Esophagus squamous epithelium (tissue), 5 donors: ENCODE measurements at places on chromosomes 5 and 9.

GRCh38 chr5:142316681-142317080, 8.1 kb downstream of the SPRY4 start:
- no peak for DNase-seq

- DNase-seq, result no peak
Observed at GRCh38 chr9:92499701-92500100, 17.4 kb upstream of the ASPN start.

- DNase-seq, result no peak
Observed at GRCh38 chr5:143019614-143020515, 249.7 kb downstream of the ARHGAP26 start.

GRCh38 chr5:14739538-14739937, 75.0 kb downstream of the OTULIN start:
- DNase-seq, result no peak

DNA sequence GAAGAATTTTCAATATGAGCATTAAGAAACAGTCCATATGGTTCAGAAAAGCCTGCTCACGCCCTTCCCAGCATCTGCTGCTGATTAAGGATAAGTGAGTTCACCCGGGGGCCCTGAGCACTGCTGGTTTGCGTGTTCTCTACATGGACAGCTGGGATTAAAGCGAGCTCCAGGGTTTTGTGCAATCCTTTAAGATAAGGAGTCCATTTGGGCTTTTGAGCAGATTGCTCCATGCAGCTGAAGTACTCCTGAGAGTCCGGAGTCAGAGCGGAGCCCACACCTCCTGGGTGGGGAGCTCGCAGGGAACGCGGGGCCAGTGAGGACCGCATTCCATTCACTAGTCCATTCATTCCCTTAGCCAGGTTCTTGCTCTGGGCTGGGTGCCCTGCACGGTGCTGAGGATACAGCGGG, 149.3 kb upstream of the COL5A1 start:
- no peak for DNase-seq

- DNase-seq, result no peak
Observed at GRCh38 chr9:115213818-115214334, 95.9 kb upstream of the TNC start.

DNA sequence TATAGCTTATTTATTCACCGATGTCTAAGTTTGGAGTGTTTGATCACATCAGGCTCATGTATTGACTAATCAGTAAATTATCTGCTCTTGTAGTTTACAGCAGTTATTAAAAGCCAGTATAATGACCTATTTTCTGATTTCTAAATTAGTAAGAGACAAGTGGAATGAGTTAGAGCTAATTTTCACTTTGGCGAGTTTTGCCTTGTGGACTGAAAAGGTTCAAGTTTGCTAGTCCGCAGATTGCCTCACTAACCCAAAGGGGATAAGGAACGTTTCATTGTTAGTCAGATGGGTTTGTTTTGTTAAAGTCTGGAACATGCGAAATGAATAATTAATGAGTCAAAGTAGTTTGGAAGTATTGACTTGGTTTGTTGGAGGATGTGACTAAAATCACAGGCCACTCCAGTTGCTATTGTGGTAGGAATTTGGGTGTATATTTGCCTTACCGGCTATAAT, 40.1 kb downstream of the SMARCA2 start:
- no peak for DNase-seq

DNA sequence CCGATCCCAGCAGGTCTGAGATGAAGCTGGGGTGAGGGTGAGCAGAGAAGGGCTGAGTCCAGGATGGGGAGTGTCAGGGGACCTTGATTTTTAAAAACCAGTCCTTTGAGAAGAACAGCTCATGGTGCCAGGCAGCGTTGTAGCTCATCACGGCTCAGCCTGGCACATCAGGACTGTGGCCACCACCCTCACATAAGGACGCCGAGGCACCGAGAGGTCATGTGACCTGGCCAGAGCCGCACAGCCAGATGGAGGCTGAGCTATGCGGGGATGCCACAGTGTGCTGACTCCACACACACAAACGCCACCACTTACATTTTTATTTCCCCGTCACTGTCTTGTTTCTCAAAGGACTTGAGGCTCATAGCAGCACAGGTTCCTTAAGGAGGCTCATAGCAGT, 32.9 kb upstream of the CEP72 start:
- no peak for DNase-seq

- DNase-seq, result no peak
Observed at GRCh38 chr9:83299571-83299970, 236.6 kb upstream of the RASEF start.

DNA sequence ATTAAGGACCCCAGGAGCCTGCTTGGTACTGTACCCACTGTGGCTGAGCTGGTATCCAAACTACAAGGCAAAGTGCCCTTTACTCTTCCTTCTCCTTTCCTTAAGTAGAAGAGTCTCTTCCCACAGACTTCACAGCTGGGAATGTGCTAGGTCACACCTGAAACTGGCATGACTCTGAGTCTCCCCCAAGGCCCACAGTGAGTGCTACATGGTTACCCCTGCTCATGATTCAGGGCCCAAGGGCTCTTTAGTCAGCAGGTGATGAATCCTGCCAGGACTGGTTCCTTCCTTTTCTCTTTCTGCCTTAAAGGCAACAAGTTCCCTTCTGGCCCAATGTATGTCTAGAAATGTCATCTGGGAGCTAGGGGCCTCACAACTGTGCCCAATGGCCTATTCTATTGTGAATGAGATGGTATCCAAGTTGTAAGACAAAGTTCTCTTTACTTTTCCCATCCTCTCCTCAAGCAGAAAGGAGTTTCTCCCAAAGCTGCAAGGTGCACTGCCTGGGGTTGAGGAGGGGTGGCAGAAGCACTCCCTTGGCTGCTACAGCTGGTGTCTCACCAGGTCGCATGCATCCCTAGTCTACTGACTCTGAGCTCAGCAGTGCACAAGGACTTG, 134.4 kb downstream of the TMEM38B start:
- DNase-seq, result no peak

DNA sequence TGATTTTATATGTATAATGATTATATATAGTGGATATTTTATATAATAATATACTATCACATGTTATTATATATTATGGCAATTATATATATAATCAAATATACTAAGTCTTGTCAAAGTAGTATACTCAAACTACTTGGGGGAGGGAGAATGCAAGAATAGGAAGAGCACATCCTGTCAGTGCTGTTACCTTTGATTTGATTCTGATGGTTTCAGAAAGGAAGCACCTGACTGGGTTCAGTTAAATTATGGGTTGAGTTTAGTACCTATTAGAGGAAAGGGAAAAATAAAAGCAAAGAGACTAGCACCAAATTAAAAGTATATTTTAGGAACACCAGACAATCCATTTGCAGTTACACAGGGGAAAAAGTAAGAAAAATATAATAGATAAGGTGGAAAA, 107.6 kb downstream of the GRIA1 start:
- DNase-seq, result no peak

GRCh38 chr5:119864286-119864685, 234.9 kb downstream of the FAM170A start:
- DNase-seq, result no peak

DNA sequence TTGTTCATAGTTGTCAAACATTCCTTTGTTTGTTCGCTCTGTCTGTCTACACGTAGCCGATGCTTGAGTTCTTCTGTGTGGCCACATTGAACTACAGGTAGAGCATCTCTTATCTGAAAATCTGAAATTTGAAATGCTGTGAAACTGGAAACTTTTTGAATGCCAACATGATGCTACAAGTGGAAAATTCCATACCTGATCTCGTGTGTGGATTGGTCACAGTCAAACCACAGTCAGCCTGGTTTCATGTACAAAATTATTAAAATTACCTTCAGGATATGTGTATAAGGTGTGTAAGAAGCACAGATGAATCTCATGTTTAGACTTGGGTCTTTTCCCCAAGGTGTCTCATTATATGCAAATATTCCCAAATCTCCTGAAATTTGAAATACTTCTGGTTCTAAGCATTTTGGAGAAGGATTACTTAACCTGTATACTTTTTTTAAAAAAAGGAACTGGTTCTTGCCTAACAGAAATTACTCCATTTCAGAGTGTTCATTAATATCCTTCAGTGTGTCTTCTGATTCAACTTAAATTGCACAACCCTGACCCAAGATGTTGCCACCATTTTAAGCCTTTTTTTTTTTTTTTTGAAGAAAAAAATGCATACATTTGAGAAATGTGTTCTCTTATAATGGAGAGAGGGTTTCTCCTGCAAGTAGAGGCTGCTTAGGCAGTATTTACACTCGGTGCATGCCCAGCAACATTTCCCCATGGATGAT, 254.3 kb downstream of the MAST4 start:
- DNase-seq, result no peak

DNA sequence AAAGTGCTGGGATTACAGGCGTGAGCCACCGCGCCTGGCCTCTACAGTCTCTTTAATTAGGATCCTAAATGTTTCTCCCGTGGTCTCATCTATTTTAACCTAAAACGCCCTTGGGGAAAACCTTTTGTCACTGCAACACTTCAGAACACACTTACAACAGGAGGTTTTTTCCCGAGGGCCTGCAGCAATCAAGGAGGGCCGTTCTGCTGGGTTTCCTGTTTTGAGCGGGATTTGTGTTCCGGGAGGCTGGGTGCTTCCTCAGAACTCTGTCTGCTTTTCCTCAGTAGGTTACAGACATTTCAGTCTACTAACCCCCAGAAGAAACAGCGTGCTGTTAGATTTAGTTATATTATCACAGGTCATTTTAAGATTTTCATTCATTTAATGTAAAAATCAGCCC, 65.4 kb upstream of the IRX4 start:
- no peak for DNase-seq

GRCh38 chr5:149503006-149503405, 48.2 kb downstream of the CSNK1A1 start:
- DNase-seq, result no peak

GRCh38 chr9:90898228-90898627, 96.6 kb downstream of the SYK start:
- no peak for DNase-seq

DNA sequence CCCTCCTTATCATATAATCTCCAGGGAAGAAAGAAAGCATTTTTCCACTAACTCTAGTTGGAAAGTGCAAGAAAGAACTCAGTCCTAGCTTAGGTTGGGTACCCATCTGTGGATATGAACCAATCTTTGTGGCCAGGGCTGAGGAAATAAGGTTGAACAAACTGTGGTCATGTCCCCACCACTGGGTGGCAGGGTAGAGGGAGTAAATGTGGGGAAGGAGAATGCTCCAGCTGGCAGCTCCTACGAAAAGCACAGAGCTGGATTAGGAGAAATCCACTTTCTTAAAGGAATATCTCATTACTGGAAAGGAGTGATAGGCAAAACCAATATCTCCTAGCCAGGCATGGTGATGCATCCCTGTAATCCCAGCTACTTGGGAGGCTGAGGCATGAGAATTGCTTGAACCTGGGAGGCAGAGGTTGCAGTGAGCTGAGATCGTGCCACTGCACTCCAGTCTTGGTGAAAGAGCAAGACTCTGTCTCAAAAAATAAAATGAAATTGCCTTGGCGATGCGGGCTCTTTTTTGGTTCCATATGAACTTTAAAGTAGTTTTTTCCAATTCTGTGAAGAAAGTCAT, 175.1 kb downstream of the CCDC192 start:
- no peak for DNase-seq

DNA sequence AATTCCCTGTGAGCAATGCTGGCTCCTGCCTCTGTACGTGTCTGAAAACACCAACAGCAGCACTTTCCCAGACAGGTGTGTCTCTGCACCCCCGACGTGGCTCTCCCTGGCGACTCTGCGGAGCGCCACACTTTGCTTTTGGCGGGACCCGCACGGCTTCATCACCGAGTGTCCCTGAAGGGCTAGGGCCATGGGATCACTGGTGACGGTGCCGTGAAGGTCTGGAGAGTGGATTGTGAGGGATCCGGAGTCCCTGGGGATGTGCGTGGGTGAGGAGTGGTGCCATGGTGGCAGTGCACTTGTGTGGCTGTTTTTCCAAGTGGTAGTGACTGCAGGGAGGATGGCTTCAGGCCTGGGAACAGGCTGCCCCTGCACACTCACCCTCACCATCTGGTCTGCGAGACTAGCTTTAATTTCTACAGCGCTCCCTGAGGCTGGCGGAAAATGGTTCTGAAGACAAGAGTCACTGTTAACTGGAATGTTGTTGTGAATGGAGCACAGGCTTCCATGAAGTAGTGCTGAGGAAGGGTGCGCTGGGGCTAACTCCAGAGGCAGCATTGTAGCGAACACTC, 3.2 kb downstream of the NKD2 start:
- no peak for DNase-seq

DNA sequence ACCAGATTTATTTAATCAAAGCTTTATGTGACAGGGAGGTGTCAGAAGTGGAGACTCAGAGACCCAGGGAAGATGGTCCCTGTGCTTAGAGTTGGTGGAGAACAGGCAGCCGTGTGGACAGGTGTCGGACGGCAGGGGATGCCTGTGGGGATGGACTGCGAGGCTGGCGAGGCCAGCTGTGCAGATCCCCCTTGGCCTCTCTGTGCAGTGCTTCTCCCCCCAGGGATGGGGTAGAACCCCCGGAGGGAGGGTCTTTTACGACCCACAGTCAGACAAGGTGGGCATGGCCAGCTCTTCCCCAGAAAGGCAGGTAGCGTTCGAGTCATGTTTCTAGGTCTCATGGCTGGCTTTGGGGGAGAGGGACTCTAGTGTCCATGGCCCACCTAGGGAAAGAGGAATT, 4.7 kb upstream of the SLC2A6 start:
- DNase-seq, result no peak

DNA sequence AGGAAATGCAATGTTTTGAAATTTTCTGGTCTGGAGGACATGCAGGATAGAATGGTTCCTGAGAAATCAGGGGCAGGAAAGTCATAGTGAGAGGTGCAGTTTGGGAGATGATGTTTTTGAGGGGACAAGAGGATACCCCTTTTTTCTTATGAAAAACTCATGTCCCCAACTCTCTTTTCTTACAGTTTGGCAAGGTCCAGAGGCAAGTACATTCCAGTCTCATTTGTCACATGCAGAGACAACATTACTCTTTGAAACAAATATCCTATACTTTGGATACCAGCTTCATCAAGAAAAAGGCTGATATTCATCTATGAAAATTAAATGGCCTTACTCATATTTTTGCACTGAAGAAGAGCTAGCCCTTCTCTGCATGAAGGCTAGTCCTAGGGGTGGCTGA, 48.2 kb downstream of the EQTN start:
- no peak for DNase-seq

DNA sequence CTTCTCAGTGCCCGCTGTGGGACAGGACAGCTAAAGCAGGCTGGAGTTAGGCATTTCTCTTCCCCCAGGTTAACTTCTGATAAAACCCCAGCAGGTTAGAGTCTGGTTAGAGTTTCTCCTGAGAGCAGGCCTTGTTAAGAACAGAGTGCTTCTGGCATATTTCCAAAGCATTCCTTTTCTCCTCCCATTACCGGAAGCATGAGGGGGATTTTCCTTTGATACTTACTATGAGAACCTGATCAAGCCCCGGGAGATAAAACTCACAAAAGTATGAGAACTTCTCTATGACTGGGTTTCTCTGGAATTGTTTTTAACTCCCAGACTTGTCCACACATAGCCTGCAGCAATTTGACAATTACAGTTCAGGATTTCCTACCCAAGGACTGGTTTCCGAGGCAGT, 77.4 kb upstream of the MAST4 start:
- DNase-seq, result no peak
